GM13977 (cell line): ENCODE measurements at places on chromosomes 13 and 19.
A peak's percentile ranks its signal among the peaks of the same experiment; 100 is the strongest.

DNA sequence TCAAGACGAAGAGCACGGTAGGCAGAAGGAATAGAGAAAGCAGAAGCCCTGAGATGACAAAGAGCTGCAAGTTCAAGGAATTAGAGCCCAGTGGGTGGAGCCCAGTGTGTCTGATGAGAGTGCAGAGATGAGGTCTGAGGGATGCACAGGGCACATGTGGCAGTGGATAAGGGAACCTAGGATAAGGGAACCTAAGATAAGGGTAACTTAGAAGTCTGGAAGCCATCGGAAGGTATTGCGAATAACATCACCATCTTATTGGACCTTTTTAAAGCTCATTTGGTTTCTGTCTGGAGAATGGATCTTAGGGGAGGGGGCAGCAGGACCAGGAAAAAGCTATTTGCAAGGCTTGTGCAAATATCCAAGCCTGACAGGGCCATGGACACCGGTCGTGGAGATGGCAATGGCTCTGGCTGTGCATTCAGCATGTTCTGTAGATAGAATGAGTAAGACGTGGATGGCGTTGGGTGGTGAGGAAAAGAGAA is 1.3 kb downstream of the FPR3 start:
- no peak for DNase-seq

- no peak for DNase-seq
These were observed 3.8 kb downstream of the APC2 start for GRCh38 chr19:1453525-1454364.

DNA sequence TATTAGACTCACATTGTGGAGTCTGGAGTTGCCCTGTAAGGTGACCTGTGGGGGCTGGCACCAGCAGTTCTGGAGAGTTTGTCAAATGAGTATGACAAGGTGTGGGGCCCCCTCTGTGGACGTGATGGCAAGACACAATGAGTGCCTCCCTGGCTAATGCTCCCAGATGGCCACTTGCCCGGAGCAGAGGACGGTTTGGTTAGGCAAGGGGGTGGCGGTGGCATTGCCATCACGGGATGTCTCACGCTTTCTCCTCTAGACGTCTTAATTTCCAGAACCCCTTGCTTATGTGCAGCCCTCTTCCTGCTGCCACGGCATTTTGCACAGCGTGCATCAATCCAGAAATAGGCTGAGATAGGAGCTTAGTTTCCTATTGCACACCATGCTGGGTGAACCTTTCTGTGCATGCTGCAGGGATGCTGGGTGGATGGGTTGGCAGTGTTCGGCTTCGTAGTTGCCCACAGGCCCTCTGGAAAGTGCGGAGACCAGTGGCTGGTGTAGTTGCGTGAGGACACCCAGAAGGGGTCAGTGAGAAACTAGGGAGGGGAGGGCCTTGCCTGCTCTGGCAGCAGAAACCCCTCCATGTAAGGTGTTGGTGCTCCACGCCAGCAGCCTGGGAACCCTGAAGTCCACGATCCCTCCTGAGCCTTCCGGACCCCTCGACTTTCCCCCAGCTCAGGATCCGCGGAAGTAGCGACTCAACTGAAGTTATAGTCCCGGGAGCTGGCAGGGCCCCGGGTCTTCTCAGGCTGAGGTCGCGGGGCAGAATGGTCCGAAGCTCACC is 18.1 kb upstream of the LRP3 start:
- DNase-seq, result peak; percentile 9

GRCh38 chr13:41678249-41678648 is 220.9 kb downstream of the RGCC start:
- no peak for DNase-seq

DNA sequence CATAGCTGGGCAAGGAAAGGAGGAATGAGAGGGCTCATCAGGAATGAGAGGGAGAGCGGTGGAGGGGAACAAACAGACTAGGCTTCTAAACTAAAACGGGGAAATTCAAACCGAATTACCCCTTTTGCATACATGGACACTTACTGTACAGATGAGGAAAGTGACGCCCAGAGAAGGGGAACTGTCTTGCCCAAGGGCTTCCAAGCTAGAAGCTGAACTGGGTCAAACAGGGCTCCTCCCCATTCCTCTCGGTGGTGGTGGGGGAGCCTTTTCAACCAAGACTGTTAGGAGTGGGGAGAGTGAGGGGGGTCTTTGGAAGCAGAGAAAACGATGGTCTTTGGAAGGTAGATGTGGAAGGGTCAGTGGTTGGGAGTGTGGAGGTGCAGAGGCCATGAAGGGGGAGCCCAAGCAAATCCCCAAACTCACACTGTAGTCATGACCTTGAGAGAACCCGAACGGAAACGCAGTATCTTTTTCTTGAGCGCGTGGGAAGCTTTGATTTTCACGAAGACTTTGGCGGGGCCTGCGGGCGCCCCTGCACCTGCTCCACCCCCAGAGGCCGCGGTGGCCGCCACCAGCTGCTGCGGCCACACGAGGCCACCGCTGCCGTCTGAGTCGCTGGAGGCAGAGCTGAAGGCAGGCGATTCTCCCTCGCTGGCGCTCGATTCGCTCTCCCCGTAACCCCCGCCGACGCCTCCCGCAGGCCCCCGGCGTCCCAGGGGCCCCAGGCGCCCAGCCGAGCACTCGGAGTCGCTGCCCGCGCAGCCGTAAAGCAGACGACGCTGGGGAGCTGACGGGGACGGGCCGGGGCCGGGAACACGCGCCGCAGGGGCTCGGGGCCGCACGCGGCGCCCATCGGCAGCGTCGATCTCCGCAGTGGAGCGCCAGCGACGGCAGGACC is 12.3 kb upstream of the GNG8 start:
- peak; percentile 60 for DNase-seq

DNA sequence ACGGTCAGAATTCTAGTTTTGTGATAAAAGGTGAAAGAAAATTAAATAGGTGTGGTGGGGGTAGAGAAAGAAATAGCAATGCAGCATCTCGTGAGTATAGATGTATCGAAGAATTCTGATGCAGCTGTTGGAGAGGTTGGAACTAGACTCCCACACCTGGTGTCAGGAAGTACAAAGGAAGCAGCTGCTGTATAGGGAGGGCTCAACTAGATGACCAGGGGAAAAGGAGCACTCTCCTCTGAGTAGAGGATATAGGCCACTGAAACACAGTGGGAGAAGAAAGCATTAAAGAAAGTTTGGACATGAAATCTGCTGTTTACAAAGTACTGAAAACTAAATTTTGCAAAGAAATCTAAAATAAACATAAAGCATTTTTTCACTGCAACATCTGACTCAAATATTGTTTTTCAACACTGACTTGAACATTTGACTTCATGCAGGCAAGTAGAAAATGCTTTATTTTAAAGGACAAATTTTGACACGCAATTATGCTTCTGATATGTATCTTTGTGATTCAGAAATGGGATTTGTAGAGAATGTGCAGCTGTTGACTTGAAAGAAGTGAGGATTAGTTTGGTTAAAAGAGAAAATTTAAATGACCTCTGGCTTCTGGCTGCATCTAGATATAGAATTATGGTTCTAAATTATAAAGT is 82.2 kb downstream of the MIPEP start:
- no peak for DNase-seq

GRCh38 chr13:105346141-105346775 is 1189.2 kb downstream of the EFNB2 start:
- no peak for DNase-seq

- DNase-seq, result no peak
These were observed 40.8 kb downstream of the BBC3 start for GRCh38 chr19:47190167-47190727.

DNA sequence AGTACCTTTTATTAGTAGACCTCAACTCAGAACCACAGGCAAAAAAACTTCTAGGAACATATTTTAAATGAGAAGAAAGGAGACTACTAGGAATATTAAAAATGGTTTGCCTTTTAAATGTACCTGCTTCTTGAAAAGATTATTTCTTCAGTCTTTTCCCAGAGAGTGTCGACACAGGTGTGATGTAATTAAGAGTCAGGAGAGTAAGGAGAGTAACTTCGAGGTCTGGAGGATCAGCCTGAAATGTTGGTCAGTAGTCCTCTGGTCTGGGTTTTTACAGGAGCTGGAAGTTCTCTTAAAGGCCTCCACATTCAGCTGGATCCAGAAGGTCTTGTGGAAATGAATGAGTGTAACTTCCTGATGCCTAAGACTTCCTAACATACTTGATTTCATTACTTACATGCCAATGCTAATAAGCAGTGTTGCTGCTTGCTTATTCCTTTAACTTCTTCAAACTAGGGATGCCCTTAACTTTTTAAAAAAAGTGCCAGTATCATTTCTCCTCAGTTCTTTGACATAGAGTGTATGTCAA is at the start of gene KCTD4:
Gene KCTD4 (minus strand): TSS at position 345 of the 532 bp plus-strand sequence. CDS start 6,478 bp downstream, outside the sequence.
- DNase-seq, result no peak

GRCh38 chr13:50170447-50171037 is 155.3 kb downstream of the KCNRG start:
- no peak for DNase-seq

DNA sequence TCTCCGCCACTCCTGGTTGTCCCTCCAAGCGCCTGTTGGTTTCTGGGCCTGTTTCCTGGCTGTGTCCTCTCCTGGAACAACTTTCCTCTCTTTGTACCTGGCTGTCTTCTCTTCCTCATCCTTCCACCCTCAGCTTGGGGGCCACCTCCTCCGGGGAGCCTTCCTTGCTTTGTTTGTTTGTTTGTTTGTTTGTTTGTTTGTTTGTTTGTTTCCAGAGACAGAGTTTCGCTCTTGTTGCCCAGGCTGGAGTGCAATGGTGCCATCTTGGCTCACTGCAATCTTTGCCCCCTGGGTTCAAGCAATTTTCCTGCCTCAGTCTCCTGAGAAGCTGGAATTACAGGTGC is 6.6 kb upstream of the TCF3 start:
- DNase-seq, result no peak
